ENCODE measurements at places on chromosomes 1 and 21.

DNA sequence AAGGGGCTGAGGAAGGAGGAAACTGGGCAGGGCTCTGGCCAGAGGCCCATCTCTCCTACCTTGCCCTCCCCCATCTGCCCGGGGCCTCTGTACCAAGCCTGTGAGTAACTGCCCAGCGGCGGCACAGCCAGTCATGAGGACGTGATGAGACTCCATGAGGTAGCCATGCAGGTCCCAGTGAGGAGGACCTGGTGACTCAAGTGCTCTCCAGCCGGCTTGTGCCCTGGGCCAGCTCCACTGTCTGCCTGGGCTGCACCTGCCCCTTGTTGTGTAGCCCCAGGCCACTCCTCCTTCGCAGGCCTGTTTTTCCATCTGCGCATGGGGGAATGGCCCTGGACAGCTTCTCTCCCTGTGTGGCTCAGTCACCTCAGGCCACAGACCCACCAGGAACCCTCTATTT lies 42.0 kb upstream of the PADI1 start:
- DNase-seq = no peak

GRCh38 chr1:200640963-200641401 lies 20.4 kb upstream of the KIF14 start:
- no peak for DNase-seq

GRCh38 chr1:167705250-167705649 lies 16.5 kb upstream of the MPZL1 start:
- DNase-seq = no peak

DNA sequence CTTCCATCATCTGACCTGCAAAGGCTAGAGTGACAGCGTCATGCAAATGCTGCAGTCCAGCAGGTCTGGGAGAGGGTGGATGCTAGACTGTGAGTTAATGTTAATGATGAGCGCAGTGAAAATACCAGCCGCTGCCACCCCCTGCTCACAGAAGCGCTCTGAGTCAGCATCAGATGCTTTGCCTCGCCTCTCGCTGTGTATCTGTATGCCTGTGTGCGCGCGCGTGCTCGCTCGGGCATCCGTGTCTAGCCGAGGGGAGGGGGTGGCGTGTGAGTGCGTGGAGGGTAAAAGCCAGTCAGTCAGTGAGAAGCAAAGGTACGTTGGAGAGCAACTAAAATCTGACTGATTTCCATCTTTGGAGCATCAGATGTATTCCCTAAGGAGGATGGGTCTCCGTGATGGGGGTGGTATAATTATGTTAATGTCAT lies 858.7 kb downstream of the USP25 start:
- no peak for DNase-seq

DNA sequence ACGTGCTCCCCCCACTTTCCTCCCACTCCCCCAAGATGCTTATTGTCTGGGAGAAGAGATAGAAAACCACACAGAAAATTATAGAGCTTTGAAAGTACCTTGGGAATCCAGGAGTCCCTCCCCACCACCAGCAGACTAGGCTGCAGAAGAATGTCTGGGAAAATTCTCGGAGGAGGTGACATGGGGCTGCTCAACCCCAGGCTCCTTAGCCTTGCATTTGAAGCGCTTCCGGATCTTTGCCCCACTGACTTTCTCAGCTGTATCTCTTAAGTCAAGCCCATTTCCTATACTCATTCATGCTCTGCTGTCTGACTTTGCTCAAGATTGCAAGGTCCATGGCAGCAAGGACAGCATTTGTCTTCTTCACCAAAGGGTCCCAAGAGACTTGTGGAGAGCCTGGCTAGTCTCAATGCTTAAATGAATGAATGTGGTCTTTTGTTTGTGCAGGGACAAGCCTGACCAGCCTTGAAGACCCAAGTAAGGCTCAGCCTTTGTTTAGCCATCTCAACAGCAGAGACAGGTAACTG lies 38.0 kb downstream of the DNTTIP2 start:
- no peak for DNase-seq

GRCh38 chr1:96333522-96334235 lies 387.9 kb upstream of the PTBP2 start:
- DNase-seq = no peak

GRCh38 chr1:171486048-171486519 lies 754 bp downstream of the PRRC2C start:
- no peak for DNase-seq

GRCh38 chr1:230123280-230124185 lies 56.5 kb downstream of the GALNT2 start:
- no peak for DNase-seq

GRCh38 chr1:170071378-170071777 lies 3.1 kb downstream of the KIFAP3 start:
- DNase-seq = no peak

DNA sequence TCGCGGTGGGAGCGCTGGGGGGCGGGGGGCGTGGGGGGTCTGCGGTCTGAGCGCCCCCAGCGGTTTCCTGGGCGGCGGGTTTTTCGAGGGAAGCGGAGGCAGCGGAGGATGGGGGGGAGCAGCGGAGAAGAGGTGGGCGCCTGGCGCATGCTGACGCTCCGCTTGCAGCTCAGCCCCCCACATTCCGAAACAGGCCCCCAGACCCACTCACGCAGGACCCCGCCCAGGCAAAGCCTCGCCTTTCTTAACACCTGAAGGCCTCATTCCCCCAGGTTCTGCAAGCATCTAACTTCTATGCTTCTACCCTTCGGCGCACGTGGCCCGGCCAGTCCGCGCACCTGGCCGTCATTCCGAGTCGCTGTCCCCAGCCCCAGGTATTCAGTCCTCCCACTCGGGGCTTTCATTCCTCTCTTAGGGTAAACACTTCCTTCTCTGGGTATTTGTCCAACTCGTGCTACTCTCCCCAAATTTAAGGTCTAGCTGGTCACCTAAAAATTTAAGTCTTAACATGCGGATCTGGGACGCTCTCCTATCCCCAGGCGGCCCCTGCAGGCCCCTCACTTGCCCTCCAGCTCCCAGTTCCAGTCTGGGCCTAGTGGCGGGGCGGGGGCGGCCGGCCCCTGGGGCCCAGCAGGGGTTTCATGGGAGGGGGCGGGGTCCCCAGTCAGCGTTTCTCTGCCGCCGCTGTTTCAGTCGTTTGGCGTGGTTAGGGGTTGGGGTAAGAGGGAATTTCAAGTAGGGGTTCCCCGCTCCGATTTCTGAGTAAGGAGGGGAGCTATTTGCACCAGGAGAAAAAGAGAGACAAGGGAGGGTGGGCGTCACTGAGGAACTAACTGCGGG lies 2.8 kb upstream of the ZBTB7B start:
- DNase-seq = no peak

GRCh38 chr1:67005068-67005467 lies 48.9 kb downstream of the SLC35D1 start:
- no peak for DNase-seq

DNA sequence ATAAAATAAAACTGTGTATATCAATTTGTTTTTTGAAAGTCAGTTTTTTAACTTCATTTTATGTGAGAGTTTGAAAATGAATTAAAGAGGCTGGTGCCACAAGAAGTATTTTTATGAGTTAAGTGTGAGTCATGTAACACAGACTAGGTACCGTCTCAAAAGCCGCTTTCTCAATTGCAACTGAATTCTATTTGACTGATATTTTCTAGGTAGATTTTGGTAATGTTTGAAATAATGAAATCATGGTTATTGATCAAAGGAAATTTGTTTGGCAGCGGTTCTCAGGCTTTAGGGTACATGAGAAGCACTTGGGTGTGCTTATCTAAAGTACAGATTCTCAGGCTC lies 4.6 kb downstream of the SNX27 start:
- no peak for DNase-seq

DNA sequence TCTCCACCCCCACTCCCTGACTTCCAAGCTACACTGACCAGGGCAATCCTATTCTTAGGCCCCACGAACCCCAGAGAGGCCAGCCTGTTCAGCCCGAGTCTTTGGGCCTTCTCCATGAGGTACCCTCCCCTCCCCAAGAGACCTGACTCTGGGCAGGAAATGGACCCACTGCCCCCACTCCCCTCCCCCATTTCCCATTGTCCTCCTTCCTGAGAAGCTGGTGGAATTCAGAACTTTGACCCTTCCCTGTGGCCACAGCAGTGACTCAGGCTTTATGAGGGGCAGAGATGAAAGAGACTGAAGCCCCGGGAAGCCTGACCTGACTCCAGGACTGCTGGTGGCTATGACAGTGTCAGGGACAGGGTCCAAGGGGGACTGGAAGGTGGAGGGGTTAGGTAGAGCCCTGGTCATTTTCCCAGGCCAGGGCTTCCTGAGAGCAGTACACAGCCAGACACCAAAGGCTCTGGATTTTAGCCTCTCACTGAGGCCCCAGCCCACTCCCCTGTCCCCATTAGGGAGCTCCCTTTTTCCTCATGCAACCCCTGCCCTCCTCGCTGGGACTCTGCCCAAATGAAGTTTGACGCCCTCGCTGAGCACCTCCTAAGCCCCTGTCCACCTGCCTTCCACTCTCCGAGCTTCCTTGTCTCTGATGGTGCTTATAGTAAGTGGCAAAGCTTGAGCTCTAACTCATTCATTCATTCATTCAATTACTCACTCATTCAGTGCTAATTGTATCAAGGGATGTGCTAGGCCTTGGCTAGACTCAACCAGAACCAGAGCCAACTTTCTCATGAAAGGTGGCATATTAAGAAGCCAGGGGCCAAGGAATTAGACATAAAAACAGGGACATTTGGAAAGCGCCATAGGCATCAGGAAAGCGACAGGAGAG lies 3.0 kb downstream of the CRYBG2 start:
- DNase-seq = no peak

DNA sequence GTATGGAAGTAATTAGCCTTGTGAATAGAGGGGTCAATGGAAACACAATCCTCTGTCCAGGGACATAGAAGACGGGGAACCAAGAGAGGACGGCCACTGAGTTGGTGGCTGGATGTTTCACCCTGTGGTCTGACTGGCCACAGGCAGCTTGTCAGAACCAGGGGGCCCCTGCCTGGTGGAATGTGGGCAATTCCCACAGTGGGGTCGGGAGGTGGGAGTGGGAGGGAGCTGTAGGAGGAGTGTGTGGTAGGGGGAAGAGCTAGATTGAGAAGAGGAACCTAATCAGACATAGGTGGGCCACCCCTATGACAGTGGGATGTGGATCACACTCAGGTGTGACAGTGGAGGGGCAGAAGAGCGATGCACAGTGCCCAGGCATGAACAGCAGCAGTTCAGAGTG lies 31.3 kb downstream of the TRIM62 start:
- no peak for DNase-seq

DNA sequence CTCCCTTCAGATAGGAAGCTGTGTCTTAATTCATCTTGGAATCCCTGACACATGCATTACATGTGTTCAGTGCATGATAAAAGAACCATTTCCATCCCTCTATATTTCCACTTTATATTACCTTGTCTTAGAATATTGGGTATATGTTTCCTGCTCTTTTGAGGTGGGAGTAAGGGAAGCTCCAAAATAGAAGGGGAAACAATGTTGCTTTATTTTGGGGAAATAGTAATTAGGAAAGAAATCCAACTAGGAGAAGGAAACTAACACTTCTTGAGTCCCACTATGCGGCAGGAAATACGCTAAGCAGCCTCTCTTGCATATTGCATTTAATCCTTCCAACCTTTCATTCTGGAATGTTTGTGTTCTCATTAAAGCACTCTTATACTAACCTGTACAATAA lies 89.4 kb upstream of the VAV3 start:
- DNase-seq = no peak

- DNase-seq = no peak
These were observed 115.1 kb downstream of the ETS2 start for GRCh38 chr21:38920631-38921398.

DNA sequence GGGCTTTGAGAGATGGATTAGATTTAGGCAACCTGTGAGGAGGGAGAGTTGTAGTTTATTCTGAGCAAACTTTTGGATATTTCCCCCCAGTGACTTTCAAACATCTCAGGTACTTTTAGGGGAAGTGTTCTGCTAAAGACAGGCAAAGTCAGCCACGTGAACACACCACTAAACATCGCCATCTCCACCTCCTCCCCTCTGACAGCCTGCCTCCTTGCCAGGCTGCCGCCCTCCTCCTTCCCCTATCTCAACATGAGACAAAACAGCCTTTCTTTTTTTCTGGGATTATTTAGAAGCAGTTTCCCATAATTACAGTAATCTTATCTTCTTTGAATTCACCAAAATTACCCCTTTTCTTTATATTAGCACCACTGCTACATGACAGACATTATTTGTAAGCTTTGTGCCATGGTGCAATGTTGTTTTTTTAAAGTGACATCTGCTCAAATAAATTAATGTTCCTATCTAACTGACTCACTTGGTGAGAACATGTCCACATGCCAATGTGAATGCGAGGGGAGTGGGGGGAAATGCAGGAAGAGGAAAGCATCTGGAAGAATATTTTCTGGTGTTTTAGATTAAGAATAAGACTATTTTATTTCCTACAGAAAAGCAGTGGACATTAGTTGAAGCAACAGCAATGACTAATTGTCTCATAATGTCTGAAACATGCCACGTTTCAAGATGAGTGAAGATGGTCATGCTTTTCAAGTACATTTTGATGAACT lies 147.8 kb upstream of the ATP1B1 start:
- DNase-seq = no peak

GRCh38 chr21:44354775-44355771 lies 1.7 kb downstream of the TRPM2 start:
- DNase-seq = no peak

- DNase-seq = no peak
These were observed 48.2 kb upstream of the RGS21 start for GRCh38 chr1:192268468-192269052.

GRCh38 chr1:118266436-118266835 lies 81.4 kb upstream of the SPAG17 start:
- no peak for DNase-seq

GRCh38 chr1:181087400-181087901 lies 1.0 kb upstream of the IER5 start:
- no peak for DNase-seq

DNA sequence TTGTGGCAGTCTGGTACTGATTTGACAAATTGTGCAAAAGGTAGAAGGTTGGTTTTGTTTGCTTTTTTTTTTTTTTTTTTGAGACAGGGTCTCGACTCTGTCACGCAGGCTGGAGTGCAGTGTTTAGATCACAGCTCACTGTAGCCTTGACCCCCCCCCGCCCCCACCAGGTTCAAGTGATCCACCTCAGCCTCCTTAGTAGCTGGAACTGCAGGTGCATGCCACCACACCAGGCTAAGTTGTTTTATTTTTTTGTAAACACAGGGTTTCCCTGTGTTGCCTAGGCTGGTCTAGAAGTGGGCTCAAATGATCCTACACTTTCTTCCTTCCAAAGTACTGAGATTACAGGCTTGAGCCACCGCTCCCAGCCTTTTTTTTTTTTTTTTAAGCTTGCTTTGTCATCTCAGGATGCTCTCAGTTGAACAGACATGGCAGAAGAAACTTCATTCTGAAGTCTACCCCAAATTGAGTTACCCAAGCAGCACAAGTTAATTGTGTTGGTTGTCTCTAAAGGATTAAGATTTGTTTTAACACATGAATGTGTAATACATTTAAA lies 8.2 kb downstream of the KDM1A start:
- DNase-seq = no peak

Measured in right renal pelvis (tissue), 4 donors.